ENCODE measurements at places on chromosomes 3 and 15.

DNA sequence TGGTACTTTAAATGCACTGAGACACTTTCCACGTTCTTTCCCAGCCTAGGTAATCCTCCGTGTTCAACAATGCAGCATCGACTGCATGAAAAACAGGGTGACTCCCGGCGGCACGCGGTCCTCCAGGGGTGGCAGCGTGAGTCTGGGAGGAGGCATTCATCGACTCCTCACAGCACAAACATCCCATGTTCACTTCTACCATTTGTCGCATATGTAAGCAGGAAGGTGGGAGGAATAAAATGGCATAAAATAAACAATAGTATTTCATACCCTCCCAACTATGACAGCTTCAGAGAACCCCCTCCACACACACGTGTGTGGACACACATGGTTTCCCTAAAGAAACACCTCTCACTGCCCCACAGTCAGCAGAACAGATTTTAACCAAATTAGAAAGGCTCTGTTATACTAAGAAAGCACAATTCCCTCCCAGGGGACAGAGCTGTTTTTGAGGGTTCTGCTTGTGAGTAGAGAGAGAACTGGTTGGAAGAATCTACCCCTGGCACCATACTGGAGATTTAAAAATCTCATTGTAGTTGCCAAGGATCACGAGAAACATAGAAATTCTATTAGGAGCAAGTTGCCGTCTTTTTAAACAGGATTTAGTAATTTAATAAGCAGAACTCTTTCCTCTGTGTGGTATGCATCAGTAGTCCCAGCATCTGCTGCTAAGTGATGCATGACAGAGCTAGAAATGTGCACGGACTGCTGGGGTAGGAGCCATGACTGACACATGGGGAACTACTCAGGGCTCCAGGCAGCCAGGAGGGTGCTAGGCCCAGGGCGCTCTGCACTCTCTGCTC, 6.0 kb downstream of the FAM43A start:
- no peak for DNase-seq

- no peak for DNase-seq
Measured at GRCh38 chr3:12467746-12468145, 16.5 kb upstream of the TSEN2 start.

- no peak for DNase-seq
Measured at GRCh38 chr3:9937486-9938238, 4.0 kb downstream of the CRELD1 start.

DNA sequence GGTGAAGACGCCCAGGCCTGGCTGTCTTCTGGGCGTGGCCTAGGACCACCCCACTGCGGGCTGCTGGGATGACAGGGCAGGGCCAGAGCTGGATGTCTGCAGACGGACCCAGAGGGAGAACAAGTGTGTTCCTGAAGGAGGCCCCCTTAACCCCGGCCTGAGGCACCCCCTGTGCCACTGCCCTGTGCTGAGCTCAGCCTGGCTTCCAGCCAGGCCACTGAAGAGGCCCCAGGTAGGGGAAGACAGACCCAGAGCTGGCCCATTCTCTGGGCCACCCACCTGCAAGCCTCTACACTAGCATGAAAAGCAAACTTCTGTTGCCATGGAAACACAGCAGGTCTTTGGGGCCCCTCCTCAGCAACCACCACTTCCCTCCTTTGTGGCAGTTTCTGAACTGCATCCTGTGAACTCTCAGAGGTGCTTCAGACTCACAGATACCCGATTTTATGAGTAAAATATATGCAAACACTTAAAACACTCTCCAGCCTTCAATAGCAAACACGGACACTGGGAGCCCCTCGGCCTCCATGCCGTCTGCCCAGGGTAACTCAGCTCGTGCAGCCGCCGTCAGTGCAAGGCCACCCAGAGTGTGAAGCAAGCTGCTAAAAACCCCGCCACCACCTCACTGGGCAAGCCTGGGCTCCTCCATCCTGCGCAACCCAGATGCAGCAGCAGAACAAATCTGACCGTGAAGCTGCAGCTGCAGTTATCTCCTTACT, 42.5 kb downstream of the CMTM6 start:
- peak; percentile 51 for DNase-seq

- DNase-seq: no peak
Measured at GRCh38 chr15:73894133-73894814, 20.9 kb downstream of the TBC1D21 start.

DNA sequence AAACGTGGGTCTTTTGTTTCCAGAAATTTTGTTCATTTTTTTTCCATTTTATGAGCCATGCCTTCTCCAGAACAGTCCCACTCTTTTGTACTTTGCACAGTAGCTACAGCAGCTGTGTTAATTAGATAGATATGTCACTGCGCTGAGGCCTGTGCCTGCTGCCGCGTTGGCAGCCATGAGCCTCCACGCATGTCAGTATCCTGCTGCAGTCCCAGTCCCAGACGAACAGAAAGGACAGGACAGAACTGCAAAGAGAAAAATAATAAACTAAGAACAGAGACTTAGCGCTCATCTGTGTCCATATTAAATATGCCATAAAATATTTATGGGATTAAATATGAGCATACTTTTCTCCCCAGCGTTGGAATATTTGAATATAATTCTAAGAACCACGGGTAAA, 442.4 kb upstream of the RARB start:
- no peak for DNase-seq

GRCh38 chr15:52491472-52491871, 37.2 kb downstream of the MYO5A start:
- no peak for DNase-seq

GRCh38 chr3:186705882-186706780, 11.0 kb upstream of the KNG1 start:
- DNase-seq: no peak

- no peak for DNase-seq
Measured at GRCh38 chr3:50585919-50586762, 16.8 kb downstream of the HEMK1 start.

- DNase-seq: no peak
Measured at GRCh38 chr15:28097656-28098359, 1.3 kb downstream of the OCA2 start.

DNA sequence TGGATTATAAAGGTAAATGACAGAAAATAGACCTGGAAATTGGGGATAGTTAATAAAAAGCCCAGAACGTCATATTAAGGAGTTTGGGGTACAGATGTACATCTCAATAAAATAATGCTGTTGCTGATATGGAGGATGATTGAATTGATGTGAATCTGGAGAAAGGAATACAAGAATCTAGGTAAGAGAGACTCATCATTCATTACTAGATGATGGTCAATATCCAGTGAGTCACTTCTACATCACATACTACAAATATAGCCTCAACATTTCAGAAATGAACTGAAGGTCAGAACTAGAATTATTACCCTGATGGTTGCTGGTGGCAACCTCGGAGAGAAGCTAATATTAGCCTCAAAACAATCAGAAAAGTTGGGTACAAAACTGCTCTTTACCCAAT, 37.6 kb upstream of the P3H2 start:
- no peak for DNase-seq

DNA sequence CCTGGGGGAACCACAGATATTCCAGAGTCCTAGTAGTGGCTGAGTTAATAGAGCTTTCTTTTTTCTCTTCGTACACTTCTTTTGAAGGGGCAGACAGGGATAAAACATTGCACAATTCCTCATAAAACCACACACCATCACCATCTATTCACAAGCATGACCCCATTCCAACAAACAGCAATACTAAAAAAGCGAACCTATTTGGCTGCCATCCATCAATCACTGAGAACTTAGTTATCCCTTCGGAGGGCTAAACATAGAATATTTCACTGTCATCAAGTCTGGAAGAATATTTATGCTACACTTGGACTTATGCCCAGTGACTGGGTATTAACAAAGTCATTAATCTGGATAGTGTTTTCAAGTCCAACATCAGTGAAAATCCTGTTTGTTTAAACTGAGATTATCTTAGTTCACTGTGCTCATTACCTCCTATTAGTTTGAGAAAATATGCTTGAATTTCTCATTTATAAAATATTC, 80.3 kb upstream of the PRTG start:
- no peak for DNase-seq

- no peak for DNase-seq
Measured at GRCh38 chr3:45043728-45044299, 17.7 kb downstream of the CLEC3B start.

DNA sequence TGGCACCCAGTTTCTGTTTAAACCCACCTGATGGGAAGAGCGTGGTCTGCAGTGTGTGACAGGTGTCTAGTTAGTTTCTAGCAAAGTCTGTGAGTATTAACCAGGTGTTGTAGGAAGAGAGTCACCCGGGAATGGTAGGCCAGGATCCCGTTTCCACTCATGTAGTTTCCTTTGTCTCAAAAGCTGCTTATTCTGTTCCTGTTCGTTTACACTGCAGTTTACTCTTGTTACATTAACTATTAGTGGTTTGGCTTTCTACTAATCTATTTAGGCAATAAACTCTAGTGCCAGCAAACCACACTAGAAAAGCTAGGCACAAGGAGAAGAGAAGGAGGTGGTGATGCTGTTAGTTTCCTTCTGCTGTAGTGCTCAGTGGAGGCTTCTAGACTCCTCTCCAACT, 32.7 kb downstream of the WDR76 start:
- DNase-seq: no peak

GRCh38 chr3:107421170-107421792, 44.0 kb downstream of the CCDC54 start:
- no peak for DNase-seq

DNA sequence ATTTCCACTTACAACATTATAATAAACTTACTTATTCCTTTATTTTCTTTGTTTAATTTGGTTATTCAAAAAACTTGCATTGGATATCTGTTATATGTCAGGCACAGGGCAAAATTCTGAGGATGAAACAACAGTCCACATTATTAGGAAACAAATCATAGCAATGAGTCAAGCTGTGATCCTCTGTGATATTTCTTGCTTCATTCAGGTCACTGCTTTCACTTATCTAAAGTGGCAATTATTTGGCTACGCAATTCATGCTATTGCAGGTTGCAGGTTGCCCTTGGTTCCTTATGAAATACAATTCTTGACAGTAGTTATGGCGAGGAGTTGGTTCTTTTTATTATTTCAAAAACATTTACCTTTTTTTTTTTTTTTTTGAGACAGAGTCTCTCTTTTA, 66.4 kb upstream of the CNTN6 start:
- no peak for DNase-seq

GRCh38 chr15:34610354-34610753, 26.9 kb upstream of the GOLGA8B start:
- no peak for DNase-seq

DNA sequence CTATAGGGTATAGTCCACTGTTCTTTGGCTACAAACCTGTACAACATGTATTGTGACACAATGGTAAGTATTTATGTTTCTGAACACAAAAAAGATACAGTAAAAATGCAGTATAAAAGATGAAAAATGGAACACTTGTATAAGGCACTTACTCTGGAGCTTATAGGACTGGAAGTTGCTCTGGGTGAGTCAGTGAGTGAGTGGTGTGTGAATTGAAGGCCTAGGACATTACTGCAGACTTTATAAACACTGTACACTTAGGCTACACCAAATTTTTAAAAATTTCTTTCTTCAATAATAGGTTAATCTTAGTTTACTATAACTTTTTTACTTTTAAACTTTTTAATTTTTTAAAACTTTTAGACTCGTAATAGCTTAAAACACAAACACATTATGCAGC, 10.5 kb upstream of the PDZRN3 start:
- DNase-seq: no peak

GRCh38 chr15:63051156-63052066, 8.9 kb downstream of the TPM1 start:
- no peak for DNase-seq

DNA sequence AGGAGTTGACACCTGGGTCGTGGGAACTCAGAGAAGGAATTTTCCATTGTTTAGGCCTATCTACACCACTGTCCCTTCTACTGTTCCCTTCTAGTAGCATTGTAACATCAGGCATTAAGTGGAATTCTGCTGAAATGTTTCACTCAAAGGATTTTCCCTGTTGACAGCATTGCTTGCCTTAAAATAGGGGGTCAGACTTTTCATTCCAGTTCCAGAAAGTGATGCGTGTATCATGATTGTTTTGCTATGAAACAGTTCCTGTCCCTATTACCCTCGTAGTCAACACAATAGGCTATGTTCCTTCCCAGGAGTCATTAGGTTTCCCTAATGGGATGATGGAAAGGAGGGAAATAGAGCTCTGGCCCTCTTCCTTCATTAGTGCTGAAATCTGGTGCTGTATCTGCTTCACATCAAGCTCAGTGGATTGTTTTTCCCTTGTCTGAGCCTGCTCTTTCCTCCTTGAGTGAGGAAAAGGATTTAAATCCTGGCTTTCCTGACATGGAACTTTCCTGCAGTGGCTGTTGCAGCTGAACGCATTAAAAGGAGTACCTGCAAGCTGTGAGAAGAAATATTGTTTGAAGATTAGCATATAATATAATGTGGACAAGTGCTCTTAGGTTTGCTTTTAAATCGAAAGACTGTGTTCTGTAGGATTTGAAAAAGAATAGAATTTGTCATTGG, 195.9 kb downstream of the KLHL25 start:
- no peak for DNase-seq

GRCh38 chr3:181687190-181687589, 24.5 kb upstream of the SOX2 start:
- no peak for DNase-seq

GRCh38 chr3:52269776-52270175, 8.7 kb downstream of the WDR82 start:
- DNase-seq: no peak

GRCh38 chr3:175161291-175161690, 302.2 kb downstream of the NAALADL2 start:
- no peak for DNase-seq

GRCh38 chr15:51126842-51127241, 32.1 kb upstream of the TNFAIP8L3 start:
- no peak for DNase-seq

DNA sequence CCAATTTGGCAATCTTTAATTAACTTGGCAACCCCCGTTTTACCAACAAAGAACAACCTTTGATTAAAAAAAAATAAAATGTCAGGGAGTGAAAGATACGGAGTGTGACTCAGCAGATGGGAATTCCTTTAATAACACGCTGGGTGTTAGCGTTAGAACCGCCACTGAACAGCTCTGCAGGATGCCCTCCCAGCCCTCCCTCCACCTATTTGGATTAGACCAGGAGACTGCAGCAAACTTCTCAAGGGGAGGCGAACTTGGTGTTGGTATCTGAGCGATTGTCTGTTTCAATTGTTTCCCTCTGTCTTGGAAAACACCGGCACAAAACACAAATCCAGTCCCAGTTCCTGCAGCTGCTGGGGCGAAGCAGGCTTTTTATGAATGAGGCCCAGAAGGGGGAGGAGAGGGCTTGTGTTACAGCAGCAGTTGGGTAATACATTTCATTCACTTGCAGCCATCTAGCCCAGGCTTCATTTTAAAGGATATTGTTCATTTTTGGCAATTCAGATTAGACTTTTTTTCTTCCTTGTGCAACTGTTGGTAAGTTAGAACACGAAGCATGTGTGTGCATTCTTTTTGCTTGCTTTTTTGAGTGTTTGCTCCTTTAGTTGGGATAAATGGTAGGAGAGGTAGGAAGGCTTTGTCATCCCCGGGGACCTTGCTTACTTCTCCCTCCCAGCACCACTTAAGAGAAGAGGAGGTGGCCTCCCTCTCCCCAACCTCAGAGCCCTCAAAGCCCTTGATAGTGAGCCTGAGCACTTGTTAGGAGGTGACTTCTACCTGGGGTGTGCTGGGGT, 152.3 kb downstream of the IGF1R start:
- DNase-seq: no peak
